Brain (organoid and tissue), 16 donors: ENCODE measurements at places on chromosomes 5 and 9. TPM values are rescaled to one million over a fixed set of nuclear protein-coding genes. Genes with fewer than 3 reads are reported as not detected.

IL13 gene
- polyA plus RNA-seq = not detected

- no peak for DNase-seq
These were observed 944.8 kb downstream of the DTWD2 start for GRCh38 chr5:118043531-118043930.

GRCh38 chr5:1103505-1104326 lies 8.1 kb downstream of the SLC12A7 start:
- no peak for DNase-seq

GRCh38 chr5:39309534-39309933 lies 54.8 kb downstream of the C9 start:
- DNase-seq = no peak

- DNase-seq = no peak
These were observed 197.1 kb downstream of the NTRK2 start for GRCh38 chr9:84866396-84867175.

DNA sequence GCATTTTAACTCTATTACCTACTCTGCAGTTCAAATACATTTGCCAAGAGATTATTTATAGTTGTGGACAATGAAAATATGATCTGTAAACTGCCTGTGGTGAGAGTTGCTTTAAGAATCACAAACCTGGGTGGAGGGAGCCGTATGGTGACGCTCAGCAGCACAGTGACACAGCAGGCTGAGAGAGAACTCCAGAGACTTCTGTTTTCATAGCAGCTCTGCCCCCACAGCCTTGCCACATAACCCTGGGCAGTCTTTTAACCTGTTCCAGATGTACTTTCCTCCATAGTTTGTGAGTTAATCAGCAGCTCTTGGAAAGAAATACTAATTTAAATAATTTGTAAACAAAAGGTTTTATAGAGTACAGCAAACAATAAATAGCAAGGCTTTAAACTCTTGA lies 450.5 kb downstream of the ELAVL2 start:
- DNase-seq = no peak

GRCh38 chr5:112049738-112050137 lies 292.7 kb upstream of the NREP start:
- DNase-seq = no peak
